ENCODE measurements at places on chromosomes 5 and 9.

DNA sequence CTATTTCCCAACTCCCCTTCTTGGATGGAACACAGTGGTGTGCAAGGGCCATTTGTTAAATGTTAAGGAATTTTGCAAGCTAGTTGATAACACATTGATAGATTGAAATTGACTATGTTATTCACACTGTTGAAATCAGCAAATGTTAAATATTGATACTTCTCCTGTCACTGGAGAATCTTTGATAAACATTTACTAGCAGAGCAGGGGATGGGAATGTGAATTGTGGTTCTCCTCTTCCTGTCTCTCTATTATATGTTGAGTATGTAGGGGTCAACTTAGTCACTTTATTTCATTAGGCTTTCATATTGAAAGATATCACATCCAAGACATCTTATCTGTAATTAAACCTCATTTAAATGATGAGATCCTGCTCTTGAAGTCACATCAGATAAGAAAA lies 533.9 kb downstream of the TLR4 start:
- no peak for DNase-seq

DNA sequence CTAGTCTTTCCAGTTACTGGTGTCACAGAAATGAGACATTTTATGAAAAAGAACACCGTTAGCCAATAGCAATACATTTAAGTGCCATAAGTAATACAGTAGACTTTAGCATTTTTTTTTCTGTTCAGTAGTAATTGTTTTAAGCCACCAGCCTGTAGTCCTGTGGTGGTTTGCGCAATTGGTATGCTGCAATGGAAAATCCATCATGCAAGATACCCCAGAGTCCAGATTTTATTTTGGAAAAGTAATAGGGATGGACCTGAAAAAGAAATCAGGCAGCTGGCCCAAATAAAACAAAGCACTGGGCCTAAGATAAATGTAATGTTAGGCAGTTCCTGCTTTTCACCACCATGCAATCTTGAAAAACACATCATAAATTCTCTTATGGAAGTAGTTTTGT lies 94.6 kb upstream of the RASGRF2 start:
- no peak for DNase-seq

GRCh38 chr5:135954899-135955298 lies at the start of gene LECT2:
TSS of gene LECT2 (minus strand) at chr5:135954983. CDS start at chr5:135954833, 150 bp downstream.
- no peak for DNase-seq

- DNase-seq: no peak
Measured at GRCh38 chr5:176561259-176561658, 12.1 kb downstream of the CDHR2 start.

- DNase-seq: no peak
Measured at GRCh38 chr5:151574444-151574996, 16.6 kb downstream of the FAT2 start.

DNA sequence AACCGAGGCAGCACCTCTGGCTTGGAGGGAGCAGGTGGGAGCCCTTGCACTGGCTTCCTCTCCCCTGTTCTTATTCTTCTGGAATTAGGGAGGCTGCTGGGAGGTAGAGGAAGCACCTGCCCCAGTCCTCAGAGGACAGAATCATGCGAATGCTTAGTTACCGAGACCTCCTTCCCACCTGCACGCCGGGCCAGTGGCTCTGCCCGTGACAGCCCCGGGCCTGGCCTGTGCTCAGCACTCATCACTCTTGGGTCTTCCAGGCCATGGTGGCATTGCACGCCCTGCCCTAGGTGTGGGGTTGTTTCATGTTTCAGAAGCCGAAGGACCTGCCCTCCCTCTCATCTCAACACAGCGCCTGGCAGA lies 45.3 kb upstream of the NKD2 start:
- DNase-seq: no peak

GRCh38 chr5:24621792-24622191 lies 23.0 kb downstream of the CDH10 start:
- DNase-seq: no peak

GRCh38 chr5:115460472-115460871 lies 84.1 kb downstream of the FEM1C start:
- no peak for DNase-seq

- DNase-seq: no peak
Measured at GRCh38 chr9:94563548-94563947, 8.7 kb downstream of the PCAT7 start.

Data from neural progenitor cell (in vitro differentiated cells).